ENCODE measurements at places on chromosomes 6 and 20.

- no peak for DNase-seq
Measured at GRCh38 chr6:5557506-5557905, 296.2 kb downstream of the FARS2 start.

DNA sequence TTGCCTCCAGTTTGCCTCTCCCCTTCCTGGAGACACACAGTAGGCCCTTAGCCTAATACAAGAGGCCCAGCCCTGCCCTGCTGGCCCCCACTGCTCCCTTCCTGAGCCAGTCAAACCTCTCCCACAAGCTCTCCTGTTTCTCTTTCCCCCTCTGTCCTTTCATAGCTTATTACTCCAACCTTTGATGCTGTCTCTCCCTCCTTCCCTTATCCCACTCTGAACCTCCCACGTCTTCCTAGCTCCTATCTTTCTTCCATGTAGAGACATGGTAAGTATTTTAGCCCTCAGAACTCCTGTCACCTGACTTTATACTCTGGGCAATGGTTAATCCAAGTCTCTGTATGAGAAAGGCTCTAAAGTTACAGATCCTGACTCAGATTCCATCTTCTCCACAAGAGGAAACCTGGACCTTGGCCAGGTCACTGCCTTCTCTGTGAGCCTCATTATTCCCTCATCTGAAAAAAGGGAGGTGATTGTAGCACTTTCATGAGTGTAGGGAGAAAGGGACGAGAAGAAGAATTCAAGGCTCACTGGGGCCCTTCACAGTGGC, 6.7 kb downstream of the TGIF2 start:
- no peak for DNase-seq

DNA sequence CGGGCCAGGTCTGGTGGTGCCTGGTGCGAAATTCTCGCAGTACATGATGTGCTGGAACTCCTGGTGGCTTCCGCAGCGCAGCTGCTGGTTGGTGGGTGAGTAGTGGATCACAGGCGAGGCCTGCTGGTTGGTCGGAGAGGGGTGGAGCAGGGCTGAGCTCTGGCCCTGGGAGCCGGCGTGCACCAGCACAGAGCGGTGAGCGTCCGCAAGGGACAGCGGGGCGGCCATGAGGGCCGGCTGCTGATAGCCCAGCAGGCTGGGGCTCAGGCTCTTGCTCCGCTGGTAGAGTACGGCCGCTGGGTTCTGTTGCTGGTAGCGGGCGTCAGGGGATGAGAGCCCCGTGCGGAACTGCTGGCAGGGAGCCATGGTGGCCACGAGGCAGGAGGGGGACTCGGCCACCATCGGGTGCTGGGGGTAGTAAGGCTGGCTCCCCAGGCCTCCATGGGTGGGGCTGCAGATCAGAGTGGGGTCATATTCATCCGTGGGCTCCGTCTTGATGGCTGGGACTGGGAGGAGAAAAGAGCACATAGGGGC, 110.2 kb downstream of the NFATC2 start:
- DNase-seq: no peak

DNA sequence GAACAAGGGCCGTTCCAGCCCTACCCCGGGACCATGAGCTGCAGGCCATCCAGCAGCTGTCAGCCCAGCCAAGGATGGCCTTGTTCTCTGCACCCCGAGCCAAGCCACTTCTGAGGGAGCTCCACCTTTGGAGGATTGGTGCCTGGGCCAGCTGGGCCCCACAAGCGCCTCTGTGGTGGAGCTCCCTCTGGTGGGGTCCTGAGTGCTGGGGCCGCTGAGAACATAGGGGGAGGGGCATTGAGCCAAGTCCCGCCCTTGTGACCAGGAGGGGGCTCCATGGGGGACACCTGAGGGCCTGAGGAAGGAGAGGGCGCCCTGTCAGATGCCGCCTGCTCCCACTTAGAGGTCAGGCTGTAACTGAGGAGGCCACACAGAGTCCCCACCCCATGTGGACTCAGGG, 43.2 kb downstream of the YTHDF1 start:
- DNase-seq: no peak

DNA sequence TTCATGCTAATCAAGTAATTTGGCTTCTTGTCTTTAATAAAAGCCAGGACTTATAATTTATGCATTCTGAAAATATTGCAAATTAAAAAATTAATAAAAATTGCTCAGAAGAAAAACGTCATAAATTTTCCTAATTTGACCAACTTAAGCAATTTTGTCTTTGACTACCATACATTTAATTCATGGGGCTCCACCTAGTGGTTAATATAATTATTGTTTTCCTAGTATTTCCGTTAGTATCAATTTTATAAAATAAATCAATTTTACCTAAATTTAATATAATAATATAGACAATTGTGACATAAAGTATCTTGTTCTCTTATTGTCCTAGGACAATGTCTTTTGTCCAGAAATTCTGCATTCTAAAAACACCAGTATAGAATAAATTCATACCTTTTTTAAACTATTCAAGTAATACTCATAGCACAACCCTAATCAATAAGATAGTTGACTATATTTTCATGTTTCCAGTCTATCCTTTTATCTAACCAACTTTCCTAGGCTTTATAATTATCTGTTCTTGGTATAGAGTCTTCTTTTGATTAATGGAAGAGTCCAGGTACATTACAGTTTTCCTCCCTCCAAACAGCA, 319.9 kb downstream of the TRDN start:
- no peak for DNase-seq

GRCh38 chr6:3894590-3895311, 45.6 kb downstream of the FAM50B start:
- no peak for DNase-seq

- no peak for DNase-seq
Measured at GRCh38 chr6:112237595-112237994, 16.8 kb downstream of the LAMA4 start.

DNA sequence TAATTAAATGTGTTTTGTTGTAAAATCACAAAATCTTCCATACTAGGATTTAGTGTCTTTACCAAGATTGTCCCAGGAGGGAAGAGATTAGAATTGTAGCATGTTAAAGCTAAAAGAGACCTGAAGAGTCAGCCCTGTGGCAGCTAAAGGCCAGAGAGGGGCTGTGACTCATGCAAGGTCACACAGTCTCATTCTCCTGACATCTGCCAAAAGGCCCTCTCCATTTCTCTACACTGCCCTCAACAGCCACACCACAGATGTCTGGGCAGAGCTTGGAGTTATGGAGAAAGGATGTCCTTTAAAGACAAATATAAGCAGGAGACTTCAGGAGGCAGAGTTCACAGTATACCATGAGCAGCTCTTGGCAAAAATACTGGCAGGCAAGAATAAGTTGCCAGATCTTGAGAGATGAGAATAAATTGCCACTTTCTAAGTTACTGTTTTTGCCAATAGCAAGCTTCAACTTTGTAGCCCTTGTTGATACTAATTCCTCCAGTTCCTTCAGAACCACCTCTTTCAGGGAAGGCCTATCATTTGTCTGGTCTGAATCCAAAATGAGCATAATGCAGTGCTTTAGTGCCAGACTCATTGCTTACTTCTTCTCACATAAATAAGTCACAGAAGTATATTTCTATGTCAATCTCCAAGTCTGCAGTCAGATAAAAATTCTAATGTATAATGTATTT, 41.7 kb downstream of the AKIRIN2 start:
- no peak for DNase-seq

DNA sequence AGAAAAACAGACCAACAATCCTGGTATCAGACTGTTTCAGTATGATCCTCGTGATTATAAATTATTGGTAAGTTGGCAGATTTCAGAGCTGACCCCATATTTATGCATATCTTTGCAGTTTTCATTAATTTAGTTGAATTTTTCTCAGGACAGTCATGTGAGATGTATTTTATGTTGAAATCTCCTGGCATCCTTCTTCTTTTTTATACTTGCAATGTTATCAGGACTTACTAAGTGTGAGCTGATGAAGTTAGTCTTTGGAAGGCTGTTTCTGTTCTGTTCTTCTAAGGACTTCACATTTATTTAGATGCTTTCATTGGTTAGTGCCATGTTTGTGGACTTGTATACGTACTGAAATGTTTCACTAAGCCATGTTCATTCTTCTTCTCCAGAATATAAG, 17.2 kb downstream of the SMPDL3A start:
- DNase-seq: no peak

- DNase-seq: no peak
Measured at GRCh38 chr6:5303682-5304081, 42.4 kb downstream of the FARS2 start.

DNA sequence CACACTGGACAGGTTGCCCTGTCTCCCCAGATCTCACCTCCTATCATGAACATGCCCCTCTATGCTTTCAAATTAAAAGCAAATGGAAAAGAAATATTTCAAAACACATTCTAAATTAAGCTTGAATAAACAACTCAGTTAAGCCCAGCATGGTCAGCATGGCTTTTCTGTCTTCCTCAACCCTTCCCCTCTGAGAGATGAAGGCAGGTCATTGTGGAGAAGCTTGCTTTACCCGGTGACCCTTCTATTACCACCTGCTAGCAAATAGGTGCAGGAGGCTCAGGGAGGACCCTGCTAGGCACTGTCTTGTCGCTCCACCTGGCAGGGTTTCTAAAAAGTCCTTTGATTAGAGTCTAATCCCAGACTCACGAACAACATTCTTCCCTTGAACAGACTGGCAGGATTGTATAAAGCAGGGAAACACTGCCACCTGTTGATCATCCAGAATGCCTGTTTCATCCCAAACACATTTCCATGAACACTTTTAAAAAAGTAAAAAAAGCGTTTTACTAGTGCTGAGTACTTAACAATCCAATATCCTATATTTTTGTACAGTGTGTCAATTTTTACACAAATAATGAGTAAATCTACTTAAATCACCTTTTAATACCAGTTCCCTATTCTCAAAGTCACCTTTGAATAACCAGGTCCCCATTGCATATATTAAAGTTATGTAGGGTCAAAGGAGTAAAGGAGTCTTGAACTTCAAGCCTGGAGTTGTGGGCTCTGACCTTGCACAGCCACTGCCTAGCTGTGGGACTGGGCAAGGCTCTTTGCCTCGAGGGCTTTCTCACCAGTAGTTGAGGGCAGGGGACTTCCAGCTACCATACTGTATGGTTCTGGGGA, 75.5 kb downstream of the GPR6 start:
- no peak for DNase-seq

- no peak for DNase-seq
Measured at GRCh38 chr6:37488476-37488875, 11.2 kb downstream of the CCDC167 start.

GRCh38 chr20:23061734-23062561, 12.5 kb upstream of the THBD start:
- peak; percentile 47 for DNase-seq

DNA sequence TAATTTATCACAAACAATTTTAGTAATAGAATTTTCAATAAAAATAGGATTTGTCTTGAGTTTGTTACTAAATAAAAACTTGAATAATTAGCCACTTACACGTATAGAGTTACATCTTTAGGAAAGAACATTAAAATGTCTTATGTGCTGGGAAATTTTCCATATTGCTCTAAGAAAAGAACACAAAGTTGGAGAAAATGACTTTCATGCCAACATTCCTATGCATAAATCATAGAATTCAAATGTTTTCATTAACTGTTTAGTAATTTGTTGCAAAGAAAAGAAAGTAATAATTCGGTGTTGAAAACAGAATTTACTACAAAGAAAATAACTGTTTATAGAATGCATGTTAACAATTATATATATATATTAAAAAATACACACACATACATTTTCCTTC, 4.7 kb upstream of the TBC1D32 start:
- DNase-seq: no peak

- DNase-seq: no peak
Measured at GRCh38 chr20:64001607-64002011, 20.7 kb downstream of the PRPF6 start.

DNA sequence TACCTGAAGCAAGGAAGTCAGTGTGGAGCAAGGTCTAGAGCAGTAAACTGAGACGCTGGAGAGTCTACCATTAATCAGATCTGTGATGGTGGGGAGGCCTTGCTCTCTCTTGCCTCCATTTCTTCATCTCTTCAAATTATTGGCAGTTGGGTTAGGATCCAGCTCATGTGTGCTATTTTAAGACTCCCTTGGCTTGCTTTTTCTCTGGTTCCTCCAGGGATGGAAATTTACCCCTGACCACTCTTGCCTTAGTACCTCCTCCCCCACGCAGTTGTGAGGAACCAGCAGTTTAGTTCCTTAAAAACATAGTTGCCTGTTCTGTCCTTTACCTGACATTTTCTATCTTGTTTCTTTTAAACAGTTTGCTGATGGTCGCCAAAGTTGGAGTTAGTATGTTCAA, 7.4 kb downstream of the TMEM14C start:
- no peak for DNase-seq

- no peak for DNase-seq
Measured at GRCh38 chr20:14334306-14334930, 3.0 kb downstream of the FLRT3 start.

DNA sequence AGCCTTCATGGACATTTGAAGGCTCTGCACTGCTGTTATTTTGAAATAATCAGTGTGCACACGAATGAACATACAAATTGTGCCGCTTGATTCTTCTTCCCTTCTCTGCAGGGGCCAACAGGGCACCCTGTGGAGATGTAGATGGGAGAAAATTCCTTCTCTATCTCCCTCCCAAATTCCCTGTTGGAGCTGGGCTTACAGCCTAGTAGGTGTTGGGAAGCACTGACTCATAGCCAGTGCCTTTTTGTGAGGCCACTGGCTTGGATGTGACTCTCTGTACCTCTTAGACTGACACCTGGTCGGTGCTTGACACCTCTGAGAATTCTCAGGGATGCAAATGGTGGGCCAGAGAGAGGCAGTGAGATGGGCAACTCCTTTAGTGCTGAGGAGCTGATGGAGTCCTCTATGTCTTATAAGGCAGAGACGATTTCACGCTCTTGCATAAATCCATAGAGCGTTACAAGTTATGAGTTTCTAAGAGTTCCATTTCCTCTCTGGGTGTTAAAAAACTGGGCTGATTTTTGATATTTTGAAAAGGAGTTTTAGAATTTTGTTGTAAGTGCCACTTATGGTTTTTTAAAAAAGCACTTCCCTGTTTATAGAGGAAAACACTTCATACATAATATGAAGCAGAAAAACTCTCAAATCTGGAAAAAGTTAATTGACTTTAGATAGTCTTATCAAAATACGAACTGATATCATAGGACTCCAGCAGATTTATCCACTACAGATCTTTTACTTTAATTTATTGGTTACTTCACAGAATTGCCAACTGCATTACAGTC, 89.8 kb upstream of the MAP3K7 start:
- DNase-seq: no peak

DNA sequence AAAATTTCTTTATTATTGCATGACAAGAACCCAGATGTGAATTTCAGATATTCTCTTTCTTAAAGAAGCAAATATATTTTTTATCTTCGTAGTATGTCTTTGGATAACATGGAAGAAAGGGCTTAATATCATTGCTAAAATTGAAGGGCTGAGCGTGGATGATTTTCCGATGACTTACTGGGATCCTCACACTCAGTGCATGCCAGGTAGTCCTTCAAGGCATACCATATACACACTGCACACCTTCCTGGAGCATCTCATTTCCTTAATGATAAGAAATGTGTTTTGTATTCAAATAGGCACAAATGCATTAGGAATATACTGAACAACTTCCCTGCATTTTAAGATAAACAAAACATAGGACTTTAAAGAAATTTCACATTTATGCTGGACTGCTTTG, 193.9 kb upstream of the MAP3K7 start:
- DNase-seq: no peak

GRCh38 chr20:12946789-12947188, 62.0 kb upstream of the SPTLC3 start:
- no peak for DNase-seq

GRCh38 chr6:49549691-49550491, 577 bp upstream of the C6orf141 start:
- DNase-seq: no peak
